ENCODE measurements at places on chromosomes 1 and 21.

DNA sequence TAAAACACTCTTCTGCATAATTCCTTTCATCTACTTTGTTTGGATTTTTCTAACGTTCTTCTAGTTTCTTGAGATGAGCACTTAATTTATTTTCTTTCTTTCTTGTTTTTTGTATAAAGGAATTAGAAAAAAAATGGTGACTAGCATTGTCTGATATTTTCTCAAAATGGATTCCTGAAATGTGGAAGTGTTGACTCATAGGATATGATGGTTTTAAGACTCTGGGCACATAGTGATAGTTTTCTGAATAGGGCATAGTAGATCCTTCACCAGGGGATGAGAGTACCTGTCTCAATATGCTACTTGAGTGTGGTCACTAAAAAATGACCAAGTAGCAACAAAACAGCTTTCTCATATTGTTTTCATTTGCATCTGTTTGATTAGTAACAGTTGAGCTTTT is 100.9 kb downstream of the PEX14 start:
- DNase-seq = no peak

GRCh38 chr1:114043054-114043453 is 63.8 kb downstream of the OLFML3 start:
- DNase-seq = no peak

DNA sequence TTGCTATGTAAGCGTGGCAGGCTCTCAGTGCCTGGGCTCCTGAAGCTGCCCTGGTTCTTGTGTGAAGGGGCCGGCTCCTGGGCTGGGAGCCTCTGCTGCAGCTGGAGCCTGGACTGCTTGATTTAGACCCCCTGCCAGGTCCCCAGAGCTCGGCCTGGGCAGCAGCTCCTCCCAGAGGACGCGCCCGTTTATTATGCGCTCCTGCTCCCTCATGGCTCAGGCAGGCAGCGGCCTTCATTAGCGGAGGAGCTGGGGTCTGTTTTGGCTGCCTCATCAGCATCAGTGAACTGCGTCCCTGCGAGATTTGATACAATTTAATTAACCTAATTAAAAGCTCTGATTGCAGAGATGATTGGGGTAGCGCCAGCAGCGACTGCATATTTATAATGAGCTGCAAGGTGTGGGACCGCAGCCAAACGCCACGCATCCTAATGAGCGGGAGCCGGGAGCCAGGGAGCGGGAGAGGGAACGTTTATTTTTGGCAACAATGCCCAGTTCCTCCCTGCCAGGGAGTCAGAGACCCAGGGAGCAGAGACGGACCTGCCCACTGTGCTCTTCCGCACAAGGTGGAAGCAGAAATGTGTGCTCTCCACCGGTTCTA is 16.6 kb downstream of the UTP11 start:
- no peak for DNase-seq

DNA sequence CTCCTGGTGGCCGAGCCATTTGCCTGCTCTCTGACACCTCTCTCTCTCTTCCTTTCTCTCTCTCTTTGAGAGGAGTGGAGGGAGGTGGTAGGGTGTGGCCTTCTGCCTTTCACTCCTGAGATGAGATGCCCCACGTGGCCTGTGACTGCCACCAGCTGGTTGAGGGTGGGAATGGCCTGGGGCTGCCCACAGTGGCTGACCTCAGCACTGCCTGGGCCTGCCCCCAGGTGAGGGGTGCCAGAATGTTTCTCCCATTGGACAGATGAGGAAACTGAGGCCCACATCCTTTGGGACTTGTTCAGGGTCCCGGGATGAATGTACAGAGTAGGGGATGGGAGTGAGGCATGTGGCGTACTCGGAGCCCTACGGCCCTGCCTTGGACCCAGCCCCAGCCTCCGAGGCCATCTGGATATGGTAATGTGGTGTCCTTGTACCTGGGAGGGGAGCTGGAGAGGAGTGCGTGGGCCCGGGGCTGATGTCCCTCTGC is 12.7 kb upstream of the C1orf167 start:
- peak; percentile 30 for DNase-seq

GRCh38 chr1:244027491-244028145 is 23.5 kb upstream of the ZBTB18 start:
- DNase-seq = no peak

- DNase-seq = no peak
Measured at GRCh38 chr1:45554198-45554597, 3.6 kb downstream of the AKR1A1 start.

- DNase-seq = peak; percentile 86
Measured at GRCh38 chr1:39691383-39692151, at the start of gene HPCAL4. TSS of gene HPCAL4 (minus strand) at chr1:39691433. CDS start at chr1:39684603, 6,830 bp downstream.

DNA sequence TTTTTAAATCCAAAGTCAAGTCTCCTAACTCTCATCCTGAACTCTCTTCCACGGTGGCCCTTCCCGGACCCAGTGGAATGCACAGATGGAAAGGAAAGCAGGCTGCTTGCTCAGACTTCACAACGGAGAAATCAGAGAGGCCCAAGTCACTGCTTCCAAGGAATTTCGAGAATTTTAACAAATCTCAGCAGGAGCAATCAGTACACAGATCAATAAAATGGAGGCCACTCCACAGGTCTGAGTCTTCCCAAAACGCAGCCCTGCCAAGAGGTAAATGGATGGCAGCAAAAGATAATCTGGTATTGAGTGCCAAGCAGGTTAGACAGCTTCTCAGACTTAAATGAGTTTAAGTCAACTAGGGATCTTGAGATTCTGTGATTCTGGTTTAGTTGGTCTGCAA is 81.1 kb upstream of the TIAM1 start:
- DNase-seq = no peak

DNA sequence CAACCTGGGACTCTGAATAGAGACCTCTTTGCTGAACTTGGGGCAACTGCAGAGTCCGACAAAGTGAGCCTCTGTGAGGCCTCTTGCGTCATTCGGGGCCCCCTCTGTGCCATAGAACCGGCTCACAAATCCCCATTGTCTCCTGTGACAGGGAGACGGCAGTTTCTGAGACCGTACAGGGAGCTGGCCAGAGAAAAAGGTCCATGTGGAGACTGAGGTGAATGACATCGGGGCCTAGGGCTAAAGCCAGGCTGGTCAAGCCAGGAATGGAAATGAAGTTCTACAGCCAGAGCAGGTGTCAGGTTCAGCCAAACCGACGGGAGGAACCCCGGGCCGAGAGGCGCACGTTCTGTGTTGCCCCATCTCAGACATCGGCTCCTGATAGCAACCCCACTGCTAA is 37.1 kb upstream of the TRIM67 start:
- DNase-seq = no peak

GRCh38 chr1:216554934-216555333 is 131.7 kb upstream of the USH2A start:
- DNase-seq = no peak

GRCh38 chr1:7040969-7041695 is 255.9 kb downstream of the CAMTA1 start:
- DNase-seq = no peak

DNA sequence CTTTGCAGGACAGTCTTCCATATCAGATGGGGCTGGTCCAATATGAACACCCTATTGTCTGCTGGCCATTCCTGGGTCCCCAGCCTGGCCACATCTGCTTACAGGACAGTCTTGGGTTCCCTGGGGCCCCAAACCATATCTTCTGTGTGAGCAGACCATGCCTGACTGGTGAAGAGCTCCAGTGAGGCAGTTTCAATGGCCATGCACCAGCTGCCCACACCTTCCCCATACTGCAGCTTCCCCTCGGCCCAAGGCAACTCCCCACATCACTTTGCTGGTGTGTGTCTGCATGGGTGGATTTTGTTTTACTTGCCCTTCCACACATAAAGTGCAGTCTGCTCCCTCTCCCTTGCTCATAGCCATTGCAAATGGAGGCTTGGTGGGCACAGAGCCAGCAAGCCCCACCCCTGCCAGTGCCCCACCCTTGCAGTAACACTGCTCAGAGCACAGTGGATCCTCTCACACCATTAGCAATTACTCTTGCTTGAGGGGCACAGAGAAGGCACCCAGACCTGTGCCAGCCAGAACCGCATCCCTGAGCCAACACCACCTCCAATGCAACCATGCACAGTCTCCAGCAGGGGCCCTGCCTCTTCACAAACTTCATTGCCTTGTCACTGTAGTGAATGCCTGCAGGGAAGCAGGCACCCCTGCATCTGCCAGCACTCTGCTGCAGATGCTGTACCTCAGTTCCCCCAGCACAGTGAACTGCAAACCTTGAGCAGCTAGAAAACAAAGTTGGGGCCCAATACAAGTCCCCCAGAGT is 474.5 kb upstream of the BEND5 start:
- DNase-seq = no peak

DNA sequence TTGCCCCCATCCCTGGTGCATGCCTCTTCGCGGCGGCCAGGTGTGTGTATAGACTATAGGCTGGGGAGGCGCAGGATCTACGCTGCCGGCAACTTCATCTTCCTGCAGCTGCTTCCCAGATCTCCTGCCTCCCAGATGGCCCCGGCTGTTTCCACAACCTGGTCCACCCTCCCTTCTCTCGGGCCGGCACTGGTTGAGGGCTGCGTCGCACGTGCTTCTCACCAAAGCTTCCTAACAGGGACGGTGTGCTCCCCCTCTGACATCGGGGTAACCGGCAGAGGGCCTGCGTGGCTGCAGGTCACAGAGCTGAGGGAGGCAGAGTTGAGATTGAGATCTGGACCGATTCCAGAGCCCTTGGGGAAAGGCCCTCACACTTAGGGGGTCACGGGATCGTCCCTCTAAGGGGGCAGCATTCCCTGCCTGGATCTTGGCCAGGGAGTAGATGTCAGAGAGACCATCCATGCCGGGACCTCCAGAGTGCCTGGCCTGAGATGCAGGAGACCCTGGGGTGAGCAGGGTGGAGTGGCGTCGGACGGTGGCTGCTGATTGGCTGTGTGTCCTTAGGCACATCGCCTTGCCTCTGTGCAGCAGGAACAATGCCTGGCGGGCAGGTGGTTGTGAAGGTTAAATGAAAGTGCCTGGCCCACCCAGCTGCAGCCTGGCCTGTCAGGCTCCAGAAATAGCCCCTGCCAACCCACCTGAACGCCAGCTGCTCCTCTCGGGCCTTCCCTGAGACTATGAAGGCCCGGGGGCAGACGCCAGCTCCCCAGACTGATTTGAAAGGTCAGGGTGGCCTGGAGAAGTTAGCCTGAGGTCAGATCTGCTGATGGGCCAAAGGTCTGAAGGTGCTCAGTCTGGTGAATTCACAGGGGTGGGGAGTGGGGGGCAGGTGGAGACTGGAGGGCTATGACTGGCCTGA is 6.1 kb upstream of the MASP2 start:
- DNase-seq = peak; percentile 32

- no peak for DNase-seq
Measured at GRCh38 chr1:93433407-93433961, 14.4 kb upstream of the FNBP1L start.

DNA sequence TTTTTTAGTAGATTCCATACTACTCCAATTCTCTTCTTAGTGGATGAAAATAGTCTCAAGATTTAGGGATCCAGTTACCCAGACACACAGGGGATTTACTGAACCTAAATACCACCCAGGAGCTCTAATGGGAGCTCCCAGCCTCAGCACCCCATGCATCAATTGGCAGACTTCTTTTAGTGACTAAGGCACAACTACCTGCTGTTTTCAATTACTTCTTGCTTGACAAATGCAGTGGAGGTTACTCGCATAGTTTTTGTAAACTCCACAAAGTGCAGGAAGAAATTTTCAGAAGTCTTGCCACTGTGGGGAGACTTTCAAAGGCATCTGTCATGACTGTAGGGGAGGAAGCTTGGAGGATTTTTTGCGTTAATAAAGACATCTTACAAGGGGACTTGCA is 35.5 kb upstream of the MAP10 start:
- DNase-seq = no peak
